ENCODE measurements at places on chromosomes 2 and 18. TPM values are rescaled to one million over a fixed set of nuclear protein-coding genes. Genes with fewer than 3 reads are reported as not detected.
A peak's percentile ranks its signal among the peaks of the same experiment; 100 is the strongest.

DNA sequence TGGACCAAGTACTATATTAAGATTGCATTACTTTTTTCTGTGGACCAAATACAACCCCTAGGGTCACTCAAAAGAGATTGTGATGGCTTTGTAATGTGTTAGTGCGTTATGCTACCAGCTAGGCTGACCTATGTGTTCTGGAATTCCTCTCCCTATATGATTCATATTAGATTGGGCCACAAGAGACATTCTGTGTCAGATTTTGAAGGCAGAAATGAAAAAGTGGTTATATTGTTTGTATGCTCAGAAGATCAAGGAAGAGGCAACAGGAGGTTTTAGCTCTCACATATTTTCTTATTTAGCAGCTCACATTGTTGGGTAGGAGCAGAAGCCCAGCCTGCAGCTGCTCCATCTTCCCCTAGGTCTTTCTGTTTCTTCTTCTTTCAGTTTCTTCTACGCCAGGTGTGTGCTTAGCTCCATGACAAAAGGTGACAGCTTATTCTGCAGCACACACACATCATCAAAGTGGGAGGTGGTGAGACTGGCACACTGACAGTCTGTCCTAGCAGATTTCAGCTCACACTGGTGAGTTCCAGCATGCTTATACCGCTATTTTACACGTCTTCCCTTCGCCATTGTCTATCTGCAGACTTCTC lies 156.8 kb upstream of the UBE2E3 start:
- no peak for DNase-seq

GRCh38 chr2:212957624-212958023 lies 193.8 kb downstream of the IKZF2 start:
- no peak for DNase-seq

GULP1 gene
- total RNA-seq, result 11.0 TPM

GRCh38 chr18:74427442-74428112 lies 29.5 kb downstream of the DIPK1C start:
- no peak for DNase-seq

DNA sequence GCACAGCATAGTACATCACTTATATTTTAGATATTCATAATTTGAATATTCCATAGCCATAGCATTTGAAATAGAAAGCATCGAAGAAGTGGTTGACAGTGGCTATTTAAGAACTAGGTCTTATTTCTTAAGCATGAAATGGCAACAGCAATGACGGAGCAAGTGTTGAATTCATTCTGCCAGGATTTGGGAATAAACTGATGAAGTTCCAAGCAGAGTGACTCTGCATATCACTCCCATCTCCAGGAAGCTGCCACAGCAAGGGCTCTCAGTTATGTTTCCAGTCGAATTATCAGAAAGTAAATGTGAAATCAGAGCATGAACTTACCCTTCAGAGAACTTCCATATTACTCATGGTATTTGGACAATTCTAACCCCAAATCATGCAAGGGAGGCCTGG lies 208.1 kb downstream of the IKZF2 start:
- no peak for DNase-seq

- DNase-seq, result no peak
These were observed 74.8 kb upstream of the SMIM21 start for GRCh38 chr18:75502286-75502685.

- DNase-seq, result no peak
These were observed 6.4 kb upstream of the BOK start for GRCh38 chr2:241551998-241552737.

GRCh38 chr2:67883316-67884087 lies 179.3 kb downstream of the C1D start:
- DNase-seq, result no peak

DNA sequence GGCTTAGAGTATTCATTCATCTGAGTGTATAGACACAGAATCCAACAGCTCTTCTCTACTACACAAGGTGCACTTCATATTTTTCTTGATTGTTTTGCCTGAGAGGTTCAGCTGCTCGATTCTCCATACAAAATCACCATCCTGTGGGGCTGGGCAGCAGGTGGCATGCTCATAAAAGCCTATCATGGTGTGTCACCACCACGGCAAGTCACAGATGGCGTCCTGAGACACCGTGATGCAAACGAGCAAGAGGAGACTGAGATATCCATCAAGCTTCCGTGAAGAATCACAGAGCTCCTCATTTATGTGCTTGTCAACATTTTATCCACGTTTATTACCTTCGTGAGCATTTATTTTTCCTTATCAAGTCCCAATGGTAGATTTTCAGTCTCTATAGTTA lies 22.4 kb upstream of the NRP2 start:
- DNase-seq, result no peak

ELOA2 gene
- not detected for total RNA-seq

TCF23 gene
- 0.11 TPM for total RNA-seq

DNA sequence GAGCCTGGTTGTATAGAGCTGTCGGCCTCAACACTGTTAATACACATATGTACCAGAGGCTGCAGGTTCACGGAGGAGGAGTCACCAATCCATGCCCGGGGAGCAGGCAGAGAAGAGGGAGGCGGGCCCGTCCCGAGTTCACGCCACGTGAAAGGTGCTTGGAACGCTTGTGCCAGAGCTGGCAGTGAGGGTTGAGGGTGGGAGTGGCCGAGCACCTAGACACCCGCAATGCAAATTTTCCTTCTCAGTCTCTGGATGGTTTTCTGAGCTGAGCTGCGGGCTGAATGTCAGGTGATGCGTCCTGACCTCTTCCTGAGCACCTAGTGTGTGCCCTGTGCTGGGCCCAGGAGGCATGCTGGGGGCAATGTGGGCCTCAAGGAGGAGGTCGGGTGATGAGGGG lies 52.2 kb downstream of the ODC1 start:
- no peak for DNase-seq

- no peak for DNase-seq
These were observed 122.2 kb downstream of the FSHR start for GRCh38 chr2:49032126-49032525.

DNA sequence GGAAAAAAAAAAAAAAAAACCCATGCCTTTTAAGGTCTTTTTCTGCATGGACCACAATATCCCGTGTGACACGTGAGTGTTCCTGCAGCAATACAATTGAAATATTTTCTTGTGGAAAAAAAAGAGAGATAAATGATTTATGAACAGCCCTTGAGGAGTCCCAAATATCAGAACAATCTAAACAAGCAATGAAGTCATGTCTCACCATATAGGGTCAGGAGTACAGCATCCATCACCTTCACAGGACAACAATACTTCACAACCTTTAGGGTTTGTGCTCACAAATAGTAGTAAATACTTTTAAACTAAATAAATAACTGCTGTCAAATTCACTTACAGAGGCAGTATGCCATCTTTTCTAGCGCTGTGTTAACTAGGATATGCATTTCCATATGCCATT lies 87.9 kb downstream of the ZEB2 start:
- no peak for DNase-seq

DNA sequence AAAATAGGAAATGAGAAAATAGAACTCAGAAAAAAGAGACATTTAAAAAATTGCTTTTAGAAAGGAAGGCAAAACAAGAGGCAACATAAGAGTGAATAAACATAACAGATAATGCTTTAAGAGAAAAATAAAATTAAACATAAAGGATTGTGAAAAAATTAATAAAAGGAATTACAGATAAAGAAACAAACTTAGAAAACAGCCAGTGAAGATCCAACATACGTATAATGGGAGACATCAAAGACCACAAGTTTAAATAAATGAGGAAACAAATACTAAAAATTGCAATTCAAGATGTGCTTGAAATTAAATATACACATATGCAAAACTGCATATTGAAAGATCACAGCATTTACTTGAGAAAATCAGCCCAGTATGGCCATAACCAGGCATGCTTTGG lies 448.9 kb downstream of the NBAS start:
- no peak for DNase-seq

GRCh38 chr2:38214209-38214717 lies 138.3 kb upstream of the CYP1B1 start:
- DNase-seq, result no peak

- DNase-seq, result no peak
These were observed 13.4 kb downstream of the PPP1R7 start for GRCh38 chr2:241163601-241164118.

DNA sequence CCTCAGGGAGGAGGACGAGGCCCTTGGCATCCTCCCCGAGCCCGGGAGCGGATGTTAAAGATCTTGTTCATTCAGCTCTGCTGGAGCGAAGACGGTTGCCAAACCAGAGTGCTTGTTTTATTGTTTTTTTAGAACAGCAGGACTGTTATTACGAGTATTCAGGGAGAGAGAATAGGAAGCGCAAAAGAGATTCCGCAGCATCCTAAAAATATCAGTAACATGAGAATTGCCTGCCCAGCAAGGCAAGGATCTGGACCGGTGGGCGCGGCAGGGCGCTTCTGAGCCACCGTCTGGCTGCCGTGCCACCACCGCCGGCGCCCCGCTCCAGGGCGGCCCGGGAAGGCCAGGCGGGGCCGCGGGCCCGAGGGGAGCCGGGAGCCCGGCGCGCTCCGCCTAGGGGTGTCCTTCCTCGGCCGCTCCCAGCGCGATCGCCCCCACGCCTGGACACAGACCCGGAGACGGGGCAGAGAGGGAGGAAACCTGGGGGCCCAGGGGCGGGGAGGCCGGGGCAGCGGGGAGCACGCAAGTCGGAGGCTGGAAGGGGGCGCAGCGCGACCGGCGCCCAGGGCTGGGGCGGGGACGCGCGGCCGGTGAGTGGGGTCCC lies 843 bp downstream of the CYS1 start:
- DNase-seq, result peak; percentile 77

GRCh38 chr2:2107627-2108026 lies 223.4 kb downstream of the MYT1L start:
- DNase-seq, result no peak

- DNase-seq, result no peak
These were observed 82.3 kb downstream of the INPP5D start for GRCh38 chr2:233142355-233142897.

- DNase-seq, result no peak
These were observed 364.8 kb downstream of the NYAP2 start for GRCh38 chr2:225764346-225764745.

- DNase-seq, result no peak
These were observed 100.0 kb downstream of the TCF4 start for GRCh38 chr18:55487997-55488396.

GRCh38 chr2:206245265-206245672 lies 29.2 kb upstream of the ZDBF2 start:
- DNase-seq, result no peak

DNA sequence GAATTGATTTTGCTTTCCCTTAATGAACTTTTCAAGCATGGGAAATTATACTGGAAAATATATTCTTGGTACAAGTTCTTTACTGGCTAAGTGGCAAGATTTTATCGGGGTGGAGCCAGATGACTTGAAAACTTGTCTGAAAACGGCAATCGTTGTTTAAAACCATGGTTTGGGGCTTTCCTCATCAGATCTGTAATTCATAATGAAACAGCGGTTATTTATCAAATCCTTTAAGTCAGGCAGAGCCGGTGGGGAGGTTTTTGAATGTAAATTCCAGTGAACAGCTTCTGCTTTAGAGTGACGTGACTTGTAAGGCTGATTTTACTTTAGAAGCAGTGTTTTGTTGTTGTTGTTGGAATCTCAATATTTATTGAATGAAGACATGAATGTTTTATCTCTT lies 2.6 kb downstream of the SEC11C start:
- no peak for DNase-seq

GPR39 gene
- not detected for total RNA-seq

DNA sequence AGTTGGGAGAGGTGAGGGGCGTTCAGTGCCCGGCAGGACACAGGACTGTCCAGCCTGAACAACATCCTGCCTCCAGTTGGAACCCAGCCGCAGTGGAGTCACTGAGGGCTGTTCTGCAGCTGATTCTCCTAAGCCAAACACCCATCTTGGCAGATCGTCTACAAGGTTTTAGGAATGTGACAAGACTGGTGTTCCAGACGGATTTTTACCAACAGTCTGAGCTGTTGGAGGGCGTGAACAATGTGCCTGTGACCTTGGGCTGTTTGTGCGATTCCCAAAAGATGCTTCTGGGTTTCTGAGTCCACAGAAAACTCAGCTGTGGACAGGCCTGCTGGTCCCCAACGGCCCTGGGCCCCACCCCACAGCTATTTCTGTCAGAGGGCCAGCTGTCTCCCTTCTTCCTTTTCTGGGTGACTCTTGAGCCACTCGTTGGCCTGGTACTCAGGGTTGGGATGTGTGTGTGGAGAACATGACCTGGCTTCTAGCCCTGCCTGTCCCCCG lies 5.7 kb downstream of the LRRFIP1 start:
- peak; percentile 73 for DNase-seq

NEB gene
- 42.8 TPM for total RNA-seq

DNA sequence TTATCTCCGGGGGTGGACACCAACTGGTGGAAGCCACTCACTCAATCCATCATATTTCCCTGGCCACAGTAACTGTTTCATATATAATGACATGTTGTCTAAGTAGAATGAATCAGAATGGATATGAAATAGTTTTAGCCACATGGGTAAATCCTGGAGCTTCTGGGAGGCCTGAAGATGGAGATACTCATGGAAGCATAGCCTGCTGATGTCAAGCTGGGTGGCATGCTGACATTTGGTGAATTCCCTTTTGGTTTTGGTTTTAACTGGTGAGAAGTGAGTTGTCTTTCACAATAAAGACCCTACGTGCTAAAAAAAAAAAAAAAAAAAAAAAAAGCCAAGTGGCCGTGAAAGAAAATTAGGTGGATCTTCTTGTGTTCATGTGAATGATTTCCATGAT lies 105.3 kb upstream of the ITGA6 start:
- no peak for DNase-seq

DNA sequence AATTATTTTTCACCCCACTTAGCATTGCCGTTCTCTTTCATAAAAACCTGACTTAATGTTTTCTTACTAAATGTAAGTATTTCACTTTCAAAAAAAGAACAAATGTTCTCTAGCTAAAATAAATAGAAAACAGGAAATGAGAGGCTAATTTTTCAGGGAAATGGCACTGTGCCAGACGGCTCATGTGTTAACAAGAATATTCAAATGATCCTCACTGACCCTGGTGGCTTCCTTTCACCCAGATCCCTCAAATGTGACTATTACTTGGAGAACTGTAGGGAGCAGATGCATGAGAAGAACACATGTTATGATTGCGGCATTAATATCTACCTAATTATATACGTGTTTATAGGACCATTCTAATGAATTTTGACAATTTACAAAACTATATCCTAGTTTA lies 827.7 kb downstream of the SOCS6 start:
- DNase-seq, result no peak

DNA sequence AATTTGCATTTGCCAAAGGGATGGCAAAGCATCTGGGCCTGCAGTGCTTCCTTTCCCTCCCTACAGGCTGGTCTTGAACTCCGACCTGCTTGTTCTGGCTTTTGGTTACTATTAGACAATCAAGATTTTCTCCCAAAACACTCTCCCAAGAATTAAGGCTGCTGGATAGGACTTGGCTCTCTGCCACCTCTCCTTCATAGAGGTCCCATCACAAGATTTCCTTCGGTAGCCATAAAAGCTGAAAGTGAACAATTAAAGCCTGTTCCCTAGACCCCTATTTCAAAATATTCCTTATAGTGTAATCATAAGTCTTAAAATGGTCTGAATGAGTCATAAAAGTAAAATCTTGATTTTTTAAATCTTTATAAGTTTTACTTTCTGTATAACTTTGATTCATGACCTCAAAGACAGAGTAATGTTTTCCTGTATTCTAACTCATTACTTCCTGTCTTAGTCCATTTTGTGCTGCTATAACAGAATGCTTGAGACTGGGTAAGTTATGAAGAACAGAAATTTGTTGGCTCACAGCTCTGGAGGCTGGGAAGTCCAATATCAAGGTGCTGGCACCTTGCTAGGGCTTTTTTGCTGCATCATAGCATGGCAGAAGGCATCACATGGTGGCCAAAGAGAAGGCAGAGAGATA lies 37.8 kb upstream of the TNP1 start:
- DNase-seq, result no peak

- DNase-seq, result no peak
These were observed 83.1 kb downstream of the EIPR1 start for GRCh38 chr2:3294493-3294892.

LYG1 gene
- total RNA-seq, result 0.65 TPM
